Endothelial cell of umbilical vein (primary cell): ENCODE measurements at places on chromosomes 11 and 22. TPM values are rescaled to one million over a fixed set of nuclear protein-coding genes. Genes with fewer than 3 reads are reported as not detected.

RFPL2 gene
- total RNA-seq = not detected in 2 replicates

PLAAT3 gene
- total RNA-seq = 22.8 and 24.2 TPM in 2 replicates

OR51E1 gene
- total RNA-seq = not detected in 2 replicates

RIBC2 gene
- 5.7 TPM in 2 replicates for total RNA-seq

UCP3 gene
- total RNA-seq = 1.3 and 1.4 TPM in 2 replicates

DNA sequence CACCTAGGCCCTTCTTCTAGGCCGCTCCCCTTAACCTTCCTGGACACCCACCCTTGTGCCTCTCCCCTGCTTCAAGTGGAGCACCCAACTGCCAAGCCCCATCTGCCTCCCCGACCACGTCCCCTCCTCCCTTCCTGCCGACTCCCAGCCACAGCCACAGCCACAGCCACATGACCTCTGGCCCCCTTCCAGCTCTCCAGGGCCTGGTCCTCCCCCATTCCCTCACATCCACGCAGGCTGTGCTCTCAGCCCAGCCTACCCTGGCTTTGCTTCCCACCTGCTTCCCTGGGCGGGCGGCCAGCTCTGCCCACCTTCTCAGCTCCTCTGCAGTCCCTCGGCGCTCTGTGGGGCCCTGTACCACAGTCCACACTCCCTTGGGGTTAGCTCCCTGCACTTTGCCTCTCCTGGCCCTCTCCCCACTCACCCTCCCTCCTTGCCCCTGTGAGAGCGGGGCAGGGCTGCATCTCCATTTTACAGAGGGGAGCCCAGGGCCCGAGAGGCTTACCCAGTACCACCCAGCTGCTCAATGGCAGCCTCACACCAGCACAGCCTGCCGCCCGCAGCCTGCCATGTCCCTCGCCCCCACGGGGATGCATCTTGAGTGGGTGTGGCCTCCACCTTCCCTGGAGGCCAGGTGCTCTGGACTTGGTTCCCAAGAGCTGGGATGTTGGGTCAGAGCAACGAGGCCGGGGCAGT, 20.3 kb downstream of the PARVG start:
- DNase-seq = no peak

GRCh38 chr11:132840191-132840590, 692.1 kb downstream of the OPCML start:
- no peak for DNase-seq

- no peak for DNase-seq
Measured at GRCh38 chr11:8661001-8661795, 21.3 kb downstream of the TRIM66 start.

DNA sequence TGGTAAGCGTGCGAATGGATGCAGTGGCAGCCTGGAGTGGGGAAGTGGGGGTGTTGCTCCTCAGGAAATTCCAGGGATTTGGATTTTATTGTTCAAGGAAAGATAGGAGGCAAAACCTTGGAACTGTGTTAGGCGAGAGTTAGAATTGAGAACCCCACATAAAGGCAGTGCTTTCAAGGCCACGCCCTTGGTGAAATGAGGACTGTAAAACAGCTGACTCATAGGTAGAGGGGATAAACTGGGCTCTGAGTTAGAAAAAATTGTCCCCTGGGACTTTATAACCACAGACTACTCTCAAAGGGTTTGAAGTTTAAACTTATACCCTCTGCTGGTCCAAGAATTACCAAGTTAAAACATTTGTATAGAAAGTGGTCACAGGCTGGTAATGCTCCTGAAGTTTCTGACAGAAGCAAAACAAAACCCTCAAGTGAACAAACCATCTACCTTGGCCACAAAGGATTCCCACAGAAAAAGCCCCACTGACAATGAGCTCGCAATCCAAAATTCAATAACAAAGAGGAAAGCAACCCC, 250.3 kb upstream of the TBCEL start:
- peak; percentile 61 for DNase-seq

DNA sequence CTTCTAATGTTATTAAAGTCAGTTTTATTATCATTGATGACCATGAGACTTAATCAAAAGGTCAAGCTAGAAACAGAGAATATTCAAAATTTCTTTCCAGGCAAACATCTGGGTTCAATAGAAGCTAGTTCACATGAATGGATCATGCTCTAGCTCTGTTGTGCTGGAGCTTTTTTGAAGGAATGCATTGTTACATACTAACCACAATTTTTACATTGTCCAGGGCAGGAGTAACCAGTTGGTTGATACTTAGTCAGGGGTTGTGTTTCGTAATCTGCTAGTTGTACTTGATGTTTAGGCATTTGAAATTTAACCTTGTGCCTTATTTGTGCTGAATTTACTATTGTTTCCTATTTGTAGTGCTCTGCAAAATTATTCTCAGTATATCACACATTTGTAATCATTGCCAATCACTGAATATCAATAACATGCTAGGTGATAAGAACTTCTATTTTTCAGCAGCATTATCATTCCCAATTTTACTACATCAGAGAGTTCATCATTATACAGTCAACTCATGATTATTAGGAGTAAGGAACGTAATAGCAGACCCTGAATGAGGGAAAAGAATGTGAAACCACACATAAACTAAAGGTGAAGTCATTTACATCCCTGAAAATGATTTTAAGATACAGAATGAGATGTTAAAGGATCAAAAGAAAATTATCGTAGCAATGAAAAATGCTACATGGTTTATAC, 23.2 kb downstream of the NF2 start:
- DNase-seq = no peak

DNA sequence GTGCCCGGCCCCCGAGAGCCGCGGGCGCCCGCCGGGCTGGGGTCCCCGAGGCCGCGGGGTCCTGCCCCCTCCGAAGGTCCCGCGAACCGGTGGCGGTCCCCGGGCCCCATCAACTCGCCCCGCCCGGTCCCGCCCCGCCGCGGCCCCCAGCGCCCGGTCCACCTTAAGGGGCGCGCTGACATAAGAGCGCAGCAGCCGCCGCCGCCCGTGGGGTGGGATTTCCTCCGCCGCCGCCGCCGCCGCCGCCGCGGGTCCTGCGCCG, at the start of gene ZDHHC8:
TSS of gene ZDHHC8 (plus strand) at position 208 of the 262 bp plus-strand sequence. CDS start 144 bp downstream, outside the sequence.
- no peak for DNase-seq

GRCh38 chr22:28381429-28382167, 298.0 kb downstream of the TTC28 start:
- no peak for DNase-seq

GRCh38 chr11:86570020-86570419, 102.4 kb downstream of the ME3 start:
- DNase-seq = peak; percentile 27
